ENCODE measurements at places on chromosomes 7 and 10.

- DNase-seq: no peak
Measured at GRCh38 chr10:17647326-17647725, 3.4 kb downstream of the STAM start.

GRCh38 chr10:90856964-90857634 lies 740 bp downstream of the HTR7 start:
- DNase-seq: no peak

DNA sequence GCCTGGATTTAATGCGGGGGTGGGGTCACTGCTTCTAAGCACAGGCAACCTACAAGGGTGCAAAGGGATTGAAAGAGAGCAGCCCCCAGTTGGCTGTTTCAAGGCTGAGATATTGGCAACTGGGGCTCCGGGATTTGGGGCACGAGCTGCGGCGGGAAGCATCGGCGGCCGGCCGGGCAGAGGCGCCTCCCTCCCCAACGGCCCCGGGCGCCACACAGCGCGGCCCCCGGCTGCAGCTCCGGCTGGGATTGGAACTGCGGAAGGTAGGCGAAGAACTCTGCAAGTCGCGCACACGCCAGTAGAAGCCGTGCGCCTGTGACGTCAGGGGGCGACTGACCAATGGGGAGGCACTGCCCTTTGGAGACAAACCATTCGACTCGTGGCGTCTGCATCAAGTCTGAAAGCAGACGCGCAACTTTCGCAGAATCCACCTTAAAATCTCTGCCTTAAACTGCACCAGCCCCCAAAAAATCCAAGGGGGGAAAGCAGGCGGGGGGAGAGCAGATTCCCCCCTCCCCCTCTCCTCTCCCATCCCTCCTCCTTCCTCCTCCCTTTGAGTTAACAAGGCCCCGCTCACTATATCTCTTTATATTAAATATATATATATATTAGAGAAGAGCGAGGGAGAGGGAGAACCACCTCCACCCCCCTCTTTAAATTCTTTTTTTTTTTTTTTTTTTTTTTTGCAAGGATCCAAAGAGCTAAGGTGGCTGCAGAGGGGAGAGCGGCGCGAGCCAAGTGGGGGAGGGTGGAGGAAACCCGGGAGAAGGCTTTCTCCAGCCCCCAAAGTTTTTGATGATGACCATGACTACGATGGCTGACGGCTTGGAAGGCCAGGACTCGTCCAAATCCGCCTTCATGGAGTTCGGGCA lies at the start of gene DLX6:
Gene DLX6, plus strand, starts transcription at position 371 of the 872 bp plus-strand sequence. Its CDS starts 425 bp downstream, at position 796.
- DNase-seq: peak; percentile 83

GRCh38 chr10:45592926-45593325 lies 79.6 kb downstream of the ZFAND4 start:
- DNase-seq: no peak

- DNase-seq: no peak
Measured at GRCh38 chr10:100654782-100655325, 90.5 kb upstream of the PAX2 start.

DNA sequence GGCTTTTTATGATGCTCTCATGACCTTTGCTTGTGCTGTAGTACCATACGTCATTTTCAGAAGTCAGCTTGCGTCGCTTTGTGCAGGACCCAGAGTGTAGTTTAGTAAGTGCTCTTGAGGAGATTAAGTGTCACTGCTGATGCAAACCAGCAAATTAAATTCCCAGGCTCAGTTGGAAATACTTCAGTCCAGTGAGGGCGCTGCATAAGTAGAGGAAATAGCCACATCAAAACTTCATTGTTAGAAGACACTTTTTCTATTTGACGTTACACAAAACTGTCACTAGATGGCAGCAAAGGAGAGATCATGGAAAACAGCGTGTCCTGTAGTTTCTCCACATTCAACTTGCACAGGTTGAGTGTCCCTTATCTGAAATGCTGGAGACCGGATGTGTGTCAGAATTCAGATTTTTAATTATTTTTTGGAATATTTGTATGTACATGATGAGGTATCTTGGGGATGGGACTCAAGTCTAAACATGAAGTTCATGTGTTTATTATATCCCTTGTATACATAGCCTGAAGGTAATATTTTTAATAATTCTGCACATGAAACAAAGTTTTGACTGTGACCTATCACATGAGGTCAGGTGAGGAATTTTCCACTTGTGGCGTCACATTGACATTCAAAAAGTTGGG lies 7.9 kb downstream of the ZNF22 start:
- DNase-seq: peak; percentile 91
